ENCODE measurements at places on chromosomes 3 and 15.

DNA sequence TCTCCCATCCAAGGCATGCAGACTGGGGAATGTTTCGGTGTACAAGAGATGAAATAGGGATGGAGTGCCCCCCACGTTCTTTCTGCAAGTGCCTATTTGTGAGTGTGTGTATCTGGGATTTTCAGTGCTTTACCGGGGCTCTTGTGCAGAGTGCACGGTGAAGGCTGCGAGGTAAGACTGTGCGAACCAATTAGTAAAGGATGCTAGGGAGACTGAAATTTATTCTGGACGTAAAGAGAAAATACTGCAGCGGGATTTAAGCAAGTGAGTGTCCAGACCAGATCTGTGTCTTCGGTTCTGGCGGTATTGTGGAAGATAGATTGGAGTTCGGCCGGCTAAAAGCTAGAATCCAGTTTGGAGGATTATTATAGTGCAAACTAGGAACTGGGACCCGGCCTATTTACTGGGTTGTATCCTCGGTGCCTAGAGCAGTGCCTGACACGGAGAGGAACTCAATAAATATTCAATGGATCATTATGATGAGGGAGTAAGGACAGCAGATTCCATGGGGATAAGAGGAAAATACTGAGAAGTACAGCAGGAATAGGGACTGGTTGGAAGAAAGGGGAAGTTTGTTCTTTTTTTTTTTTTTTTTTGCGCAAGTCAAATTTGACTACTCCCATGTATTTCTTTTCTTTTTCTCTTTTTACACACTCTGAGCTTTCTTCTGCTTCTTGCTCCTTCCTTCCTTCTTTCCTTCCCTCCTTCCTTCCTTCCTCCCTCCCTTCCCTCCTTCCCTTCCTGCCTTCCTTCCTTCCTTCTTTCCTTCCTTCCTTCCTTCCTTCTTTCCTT is 580 bp upstream of the MAGEF1 start:
- DNase-seq: no peak

GRCh38 chr3:71061037-71061436 is 522.5 kb downstream of the FOXP1 start:
- no peak for DNase-seq

- no peak for DNase-seq
Measured at GRCh38 chr15:61025781-61026180, 203.3 kb downstream of the RORA start.

- DNase-seq: no peak
Measured at GRCh38 chr3:25292036-25292435, 136.0 kb upstream of the RARB start.

- no peak for DNase-seq
Measured at GRCh38 chr3:174216946-174217718, 642.0 kb upstream of the NAALADL2 start.

DNA sequence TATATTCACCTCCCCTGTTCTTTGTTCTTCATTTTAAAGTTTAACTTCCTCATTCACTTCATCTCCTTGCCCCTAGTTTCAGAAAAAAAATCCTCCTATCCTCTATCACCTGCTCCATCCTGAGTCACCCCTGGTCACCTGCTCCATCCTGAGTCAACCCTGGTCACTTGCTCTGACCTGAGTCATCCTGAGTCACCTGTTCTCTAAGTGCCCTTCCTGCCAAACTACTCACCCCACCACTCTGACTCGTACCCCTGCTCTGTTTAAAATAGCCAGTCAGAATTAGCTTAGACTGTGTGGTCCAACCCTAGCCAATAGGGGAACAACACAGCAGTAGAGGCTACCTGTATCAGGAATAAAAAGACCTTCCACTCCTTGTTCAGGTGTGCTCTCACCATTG is 716.9 kb downstream of the ZBBX start:
- no peak for DNase-seq

- no peak for DNase-seq
Measured at GRCh38 chr15:28955993-28956421, 70.2 kb downstream of the APBA2 start.

DNA sequence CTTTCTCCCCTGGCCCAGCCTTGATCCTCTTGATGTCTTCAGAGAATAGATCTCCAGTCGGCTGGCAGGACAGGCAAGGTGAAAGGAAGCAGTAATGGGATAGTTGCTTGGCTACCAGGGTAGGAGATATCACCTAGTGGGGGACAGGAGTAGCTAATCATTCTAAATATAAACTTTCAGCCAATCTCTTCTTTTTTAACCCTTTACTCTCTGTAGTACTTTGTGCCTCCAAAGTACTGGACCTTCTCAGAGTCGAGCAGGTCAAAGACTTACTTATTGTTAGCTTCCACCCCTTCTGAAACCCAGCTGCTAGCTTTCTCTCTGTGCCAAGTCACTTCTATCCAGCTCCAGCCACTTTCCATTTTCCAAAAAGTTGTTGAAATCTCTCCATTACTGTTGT is 43.4 kb upstream of the FILIP1L start:
- DNase-seq: no peak

DNA sequence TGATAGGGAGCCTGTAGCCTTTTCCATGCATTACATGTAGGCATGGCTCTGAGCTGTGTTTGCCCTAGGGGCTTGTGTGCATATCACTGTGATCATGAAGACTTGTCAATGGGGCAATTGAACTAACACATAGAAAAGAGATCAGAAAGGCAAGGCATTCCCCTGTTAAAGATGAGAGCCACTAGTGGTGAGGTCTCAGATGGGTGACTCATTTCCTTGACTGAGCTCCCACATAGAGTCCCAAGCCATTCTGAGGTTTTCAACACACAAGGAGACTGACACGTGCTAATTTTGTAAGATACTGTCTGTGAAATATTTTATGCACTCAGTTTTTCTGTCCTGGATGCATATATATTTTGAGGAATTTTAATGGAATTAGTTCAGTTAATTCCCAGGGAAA is 53.8 kb downstream of the SAMMSON start:
- DNase-seq: no peak

GRCh38 chr3:84967767-84968581 is 9.2 kb downstream of the CADM2 start:
- no peak for DNase-seq

GRCh38 chr15:36468746-36469145 is 110.7 kb upstream of the CDIN1 start:
- DNase-seq: no peak

DNA sequence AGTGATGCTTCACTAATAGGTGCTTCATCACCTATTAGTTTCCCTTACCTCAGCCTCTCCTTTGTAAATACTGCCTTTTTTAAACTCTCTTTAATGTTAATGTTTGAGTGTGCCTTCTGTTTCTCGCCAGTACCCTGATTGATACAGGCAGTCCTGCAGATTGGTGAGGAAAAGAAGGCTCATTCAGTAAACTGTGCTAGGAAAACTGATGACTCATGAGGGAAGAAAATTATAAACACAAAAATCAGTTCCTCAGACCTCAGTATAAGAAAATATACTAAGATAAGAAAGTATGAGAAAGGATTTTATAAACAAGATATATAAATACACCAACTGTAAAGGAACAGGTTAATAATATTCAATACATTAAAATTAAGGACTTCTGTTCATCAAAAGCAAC is 54.8 kb upstream of the OXTR start:
- no peak for DNase-seq

- DNase-seq: no peak
Measured at GRCh38 chr3:73557986-73558726, 66.6 kb downstream of the PDZRN3 start.

DNA sequence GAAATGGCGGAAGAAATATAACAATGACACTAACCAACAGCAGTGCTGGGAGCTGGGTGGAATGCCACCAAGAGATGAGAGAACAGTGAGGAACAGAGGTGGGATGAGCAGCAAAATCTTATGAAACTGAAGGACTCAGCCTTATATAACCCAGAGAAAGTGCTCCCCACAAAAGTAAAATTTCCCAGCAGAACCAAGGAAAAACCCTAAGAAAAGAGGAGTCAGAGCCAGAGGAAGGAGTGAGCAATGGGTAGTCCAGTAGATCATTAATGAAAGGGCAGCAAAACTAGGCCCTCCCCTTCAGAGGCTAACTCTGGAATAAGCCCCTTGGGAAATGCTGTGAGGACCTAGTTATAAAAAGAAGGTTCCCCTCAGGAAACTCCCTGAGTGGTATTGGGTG is 24.7 kb upstream of the UBE2E1 start:
- no peak for DNase-seq

DNA sequence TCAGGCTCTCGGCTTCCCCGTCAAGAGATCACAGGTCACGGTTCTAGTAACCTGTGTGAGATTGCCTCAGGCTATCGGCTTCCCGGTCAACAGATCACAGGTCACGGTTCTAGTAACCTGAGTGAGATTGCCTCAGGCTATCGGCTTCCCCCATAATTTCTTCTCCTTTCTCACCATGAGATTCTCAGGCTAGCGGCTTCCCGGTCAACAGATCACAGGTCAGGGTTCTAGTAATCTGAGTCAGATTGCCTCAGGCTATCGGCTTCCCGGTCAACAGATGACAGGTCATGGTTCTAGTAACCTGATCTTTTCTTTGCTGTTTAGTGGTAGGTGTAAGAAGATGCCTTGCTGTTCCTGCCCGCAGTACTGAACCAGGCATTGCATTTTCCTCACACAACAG is 418.2 kb upstream of the ZNF717 start:
- DNase-seq: no peak

GRCh38 chr3:113111011-113111707 is 100.2 kb upstream of the BOC start:
- DNase-seq: no peak

DNA sequence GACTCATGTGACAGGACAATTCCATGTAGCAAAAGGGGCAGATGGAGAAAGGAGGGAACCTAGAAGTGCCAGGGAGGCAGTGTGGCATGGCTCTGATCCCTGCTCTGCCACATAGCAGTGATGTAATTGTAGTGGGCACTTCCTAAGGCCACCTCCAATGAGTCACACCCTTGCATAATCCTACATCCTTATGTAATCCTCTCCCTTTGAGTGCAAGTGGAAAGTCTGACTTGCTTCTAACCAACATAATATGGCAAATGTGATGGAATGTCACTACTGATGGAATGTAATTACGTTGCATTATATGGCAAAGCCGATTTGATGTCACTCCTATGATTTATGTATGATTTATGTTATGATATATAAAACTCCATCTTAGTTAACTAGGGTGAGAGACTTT is 72.9 kb upstream of the ATP2C1 start:
- no peak for DNase-seq

DNA sequence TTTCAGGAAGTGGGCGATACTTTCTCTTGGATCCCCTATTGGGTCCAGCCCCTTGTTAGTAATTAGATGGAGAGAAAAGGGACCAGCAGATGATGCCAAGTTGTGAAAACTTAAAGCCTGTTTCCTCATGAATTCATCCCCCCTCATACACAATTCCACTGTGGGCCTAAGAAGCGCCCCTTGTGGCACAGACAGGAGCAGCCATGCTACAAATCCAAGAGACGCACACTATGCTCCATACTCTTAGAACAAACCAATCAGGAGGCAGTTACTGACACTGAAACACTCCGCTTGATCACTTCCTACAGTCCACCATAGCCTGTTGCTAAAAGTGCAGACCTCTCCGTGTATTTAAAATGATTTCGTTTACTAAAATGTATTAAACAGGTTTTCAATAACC is 111.3 kb upstream of the ARRDC4 start:
- DNase-seq: no peak

GRCh38 chr15:99424131-99424571 is 141.6 kb upstream of the MEF2A start:
- DNase-seq: no peak

- DNase-seq: no peak
Measured at GRCh38 chr15:72464251-72464650, 9.9 kb upstream of the ARIH1 start.

DNA sequence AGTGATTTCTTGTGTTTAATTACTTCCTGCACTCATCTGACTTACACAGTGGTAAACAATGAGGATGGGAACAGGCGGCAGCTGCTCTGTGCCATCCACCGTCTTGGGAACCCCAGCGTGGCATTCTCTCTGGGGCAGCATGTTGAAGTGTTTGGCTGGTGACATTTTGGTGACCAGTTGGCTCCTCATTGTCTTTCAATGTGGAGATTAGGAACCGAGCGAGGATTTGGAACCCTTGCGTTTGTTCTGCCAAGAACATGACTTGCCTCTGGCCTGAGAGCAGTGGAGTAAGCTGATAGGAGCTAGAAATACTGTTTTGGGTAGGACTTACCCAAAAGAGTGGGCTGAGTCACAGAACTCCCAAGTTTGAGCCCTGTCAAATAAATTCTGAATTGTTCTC is 88.8 kb downstream of the IGF1R start:
- DNase-seq: no peak

DNA sequence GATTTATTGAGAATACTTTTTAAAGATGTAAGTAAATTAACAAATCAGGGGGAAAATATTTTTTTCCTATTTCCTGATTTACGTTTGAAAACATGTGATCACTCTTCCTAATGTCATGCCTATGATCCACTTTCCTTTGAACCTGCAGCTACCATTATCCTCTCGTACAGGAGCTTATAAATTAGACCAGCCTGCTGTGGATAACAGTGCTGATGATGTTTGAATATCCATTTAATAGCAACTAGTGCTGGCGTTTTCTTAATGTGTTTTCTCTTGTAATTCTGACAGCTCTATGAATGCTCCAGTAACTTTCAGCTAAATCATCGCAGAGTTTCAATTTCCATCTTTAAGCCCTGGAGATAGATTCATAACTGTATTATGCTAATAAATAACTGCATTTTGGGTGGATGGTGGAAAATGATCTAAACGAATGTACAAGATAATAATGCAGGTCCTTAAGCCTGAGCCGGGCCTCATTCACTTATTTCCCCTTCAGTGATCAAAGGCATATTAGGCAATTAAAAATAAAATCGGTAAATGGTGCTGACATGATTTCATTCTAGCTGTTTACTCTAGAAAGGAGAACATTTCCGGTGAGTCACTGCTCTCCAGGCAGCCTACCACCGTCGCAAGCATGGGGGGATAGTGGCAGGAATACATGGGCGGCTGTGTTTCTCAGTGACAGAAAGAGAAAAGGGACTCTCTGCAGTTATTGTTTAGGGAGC is 58.5 kb upstream of the SLC24A5 start:
- DNase-seq: no peak

- DNase-seq: no peak
Measured at GRCh38 chr3:99909714-99910495, 92.2 kb downstream of the CMSS1 start.

DNA sequence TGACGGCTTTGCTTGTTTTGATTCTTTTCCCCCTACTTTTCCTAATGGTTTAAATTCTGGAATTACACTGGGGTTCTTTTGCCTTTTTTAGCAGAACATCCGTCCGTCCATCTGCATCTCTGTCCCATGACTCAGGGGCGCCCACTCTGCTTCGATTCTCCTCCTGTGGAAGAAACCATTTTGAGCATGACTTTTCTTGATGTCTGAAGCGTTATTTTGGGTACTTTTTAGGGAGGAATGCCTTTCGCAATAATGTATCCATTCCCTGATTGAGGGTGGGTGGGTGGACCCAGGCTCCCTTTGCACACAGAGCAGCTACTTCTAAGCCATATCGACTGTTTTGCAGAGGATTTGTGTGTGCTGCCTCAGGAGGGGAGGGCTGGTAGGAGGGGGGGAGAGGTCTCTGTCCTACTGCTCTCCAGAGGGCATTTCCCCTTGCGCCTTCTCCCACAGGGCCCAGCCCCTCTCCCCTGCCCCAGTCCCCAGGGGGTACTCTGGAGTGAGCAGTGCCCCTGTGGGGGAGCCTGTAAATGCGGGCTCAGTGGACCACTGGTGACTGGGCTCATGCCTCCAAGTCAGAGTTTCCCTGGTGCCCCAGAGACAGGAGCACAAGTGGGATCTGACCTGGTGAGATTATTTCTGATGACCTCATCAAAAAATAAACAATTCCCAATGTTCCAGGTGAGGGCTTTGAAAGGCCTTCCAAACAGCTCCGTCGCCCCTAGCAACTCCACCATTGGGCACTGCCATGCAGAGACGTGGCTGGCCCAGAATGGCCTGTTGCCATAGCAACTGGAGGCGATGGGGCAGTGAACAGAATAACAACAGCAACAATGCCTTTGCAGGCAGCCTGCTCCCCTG is 19.5 kb upstream of the BSN start:
- peak; percentile 80 for DNase-seq

Measured in neuronal stem cell (in vitro differentiated cells).